Large intestine (tissue), 12 donors: ENCODE measurements at places on chromosomes 5 and 9.

- H3K27ac ChIP-seq = no peak overlapping the region
- H3K36me3 ChIP-seq = no peaks in the 10 kb centered on the region
- H3K4me3 ChIP-seq = no peak overlapping the region
- no peak for DNase-seq
- H3K4me1 ChIP-seq = peaks cover 10% of the 10 kb centered on the region
- H3K27me3 ChIP-seq = no peaks in the 10 kb centered on the region
Measured at GRCh38 chr9:19410594-19410993, 1.8 kb downstream of the ACER2 start.

DNA sequence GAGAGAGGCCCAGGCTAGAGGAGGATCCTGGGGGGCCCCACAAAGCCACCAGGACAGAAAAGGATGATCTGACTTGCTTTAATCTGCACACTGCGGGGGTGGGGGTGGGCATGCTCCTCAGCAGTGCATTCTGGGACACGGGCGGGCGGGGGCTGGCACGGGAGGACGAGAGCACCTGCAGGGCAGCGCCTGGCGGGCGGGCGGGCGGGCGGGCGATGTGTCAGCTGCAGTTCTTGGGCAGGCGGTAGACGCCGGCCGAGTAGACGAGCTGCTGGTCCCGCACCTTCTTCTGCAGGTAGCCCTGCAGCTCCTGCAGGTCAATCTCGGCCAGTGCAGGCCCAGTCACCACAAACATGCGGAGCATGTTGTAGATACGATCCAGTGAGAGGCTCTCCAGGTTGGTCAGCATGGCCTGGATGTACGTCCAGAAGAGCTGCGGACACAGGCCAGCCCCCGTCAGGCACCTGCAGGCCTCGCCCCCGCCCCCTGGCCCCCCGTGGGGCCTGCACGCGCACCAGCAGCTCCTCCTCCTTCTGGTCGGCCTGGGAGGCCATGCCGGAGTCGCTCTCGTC lies 3.0 kb upstream of the TMEM210 start:
- H3K27ac ChIP-seq = no peak overlapping the region
- peaks cover 7% of the 10 kb centered on the region for H3K4me1 ChIP-seq
- H3K36me3 ChIP-seq = peaks cover 19% of the 10 kb centered on the region
- peaks cover 46% of the 10 kb centered on the region for H3K27me3 ChIP-seq
- H3K4me3 ChIP-seq = no peak overlapping the region
- no peak for DNase-seq

- no peaks in the 10 kb centered on the region for H3K36me3 ChIP-seq
- H3K4me1 ChIP-seq = peaks cover 63% of the 10 kb centered on the region
- H3K27me3 ChIP-seq = no peaks in the 10 kb centered on the region
- H3K4me3 ChIP-seq = no peak overlapping the region
Measured at GRCh38 chr5:149939546-149939945, 5.0 kb downstream of the PDE6A start.

- no peak overlapping the region for H3K27ac ChIP-seq
- DNase-seq = no peak
- peak overlapping the region; percentile 41 for H3K4me3 ChIP-seq
- peaks cover 10% of the 10 kb centered on the region for H3K4me1 ChIP-seq
Measured at GRCh38 chr5:123089914-123090660, 1.0 kb downstream of the PRDM6 start.

GRCh38 chr9:121281614-121282276 lies 13.8 kb downstream of the GSN start:
- peak; percentile 97 for DNase-seq
- H3K27me3 ChIP-seq = no peaks in the 10 kb centered on the region
- peaks cover 2% of the 10 kb centered on the region for H3K36me3 ChIP-seq
- H3K27ac ChIP-seq = peak overlapping the region; percentile 81

GRCh38 chr5:178467205-178467567 lies 123.0 kb downstream of the COL23A1 start:
- no peaks in the 10 kb centered on the region for H3K27me3 ChIP-seq
- H3K4me1 ChIP-seq = peaks cover 5% of the 10 kb centered on the region
- no peak for DNase-seq
- no peaks in the 10 kb centered on the region for H3K36me3 ChIP-seq

DNA sequence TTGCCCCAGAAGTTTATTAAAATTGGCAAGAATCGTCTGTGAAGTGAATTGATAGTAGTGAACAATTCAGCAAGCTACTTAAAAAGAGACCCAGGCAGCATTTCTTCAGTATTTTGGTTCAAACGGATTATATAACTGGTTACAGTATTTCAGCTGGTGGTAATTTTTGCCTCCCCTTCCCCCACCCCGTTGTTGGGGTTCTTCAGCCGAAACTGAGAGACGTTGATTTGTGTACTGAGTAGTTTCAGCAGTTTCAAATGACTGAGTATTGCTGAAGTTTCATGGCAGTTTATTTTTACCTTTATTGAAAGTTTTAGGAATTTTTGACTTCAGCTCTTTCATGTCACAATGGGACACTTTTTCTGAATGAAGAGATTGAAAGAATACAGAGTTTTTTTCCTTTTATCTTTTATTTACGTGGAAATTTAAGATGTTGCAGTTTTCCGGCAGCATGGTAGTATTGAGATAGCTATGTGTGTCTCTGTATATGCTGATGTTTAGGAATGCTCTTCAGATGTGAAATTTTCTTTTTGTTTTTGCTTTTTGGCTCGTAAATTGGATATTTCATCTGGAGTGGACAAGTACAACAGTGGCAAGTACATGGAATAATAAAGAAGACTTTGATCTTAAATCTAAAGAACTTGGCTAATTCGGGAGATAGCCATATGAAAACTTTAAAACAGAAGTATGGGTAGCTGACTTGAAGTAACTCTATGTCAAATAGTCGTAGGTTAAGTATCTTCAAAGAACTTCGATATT lies 1.9 kb downstream of the GPBP1 start:
- H3K27ac ChIP-seq = peak overlapping the region; percentile 98
- H3K4me3 ChIP-seq = peak overlapping the region; percentile 88
- no peaks in the 10 kb centered on the region for H3K27me3 ChIP-seq
- H3K4me1 ChIP-seq = peaks cover 8% of the 10 kb centered on the region

- peak; percentile 65 for DNase-seq
- H3K4me1 ChIP-seq = peaks cover 6% of the 10 kb centered on the region
- H3K27ac ChIP-seq = no peak overlapping the region
- H3K27me3 ChIP-seq = no peaks in the 10 kb centered on the region
- H3K36me3 ChIP-seq = no peaks in the 10 kb centered on the region
Measured at GRCh38 chr5:107387526-107388140, 283.1 kb downstream of the EFNA5 start.

GRCh38 chr9:116589392-116590354 lies 97.4 kb upstream of the TRIM32 start:
- no peak overlapping the region for H3K27ac ChIP-seq
- H3K36me3 ChIP-seq = no peaks in the 10 kb centered on the region
- H3K27me3 ChIP-seq = no peaks in the 10 kb centered on the region
- no peak overlapping the region for H3K4me3 ChIP-seq
- no peak for DNase-seq

DNA sequence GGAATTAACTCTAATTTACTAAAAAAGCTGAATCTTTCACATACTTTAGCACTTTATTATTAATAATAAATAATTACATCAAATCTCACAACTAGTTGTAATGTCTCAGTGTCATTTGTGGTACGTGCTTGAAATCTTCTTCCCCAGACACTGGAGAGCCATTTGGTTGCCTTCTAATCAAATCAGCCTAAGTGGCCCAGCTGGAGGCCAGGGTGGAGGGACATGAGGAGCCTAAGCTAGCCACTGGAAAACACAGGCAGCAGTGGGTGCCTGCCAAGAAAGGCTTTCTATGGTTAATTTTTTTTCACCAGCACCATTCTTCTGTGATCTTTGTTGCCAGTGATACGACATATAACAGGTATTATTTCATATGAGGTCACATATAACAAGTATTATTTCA lies 117.0 kb downstream of the ERCC6L2 start:
- no peak for DNase-seq
- no peaks in the 10 kb centered on the region for H3K27me3 ChIP-seq
- H3K4me3 ChIP-seq = no peak overlapping the region
- H3K36me3 ChIP-seq = peaks cover 9% of the 10 kb centered on the region
- H3K27ac ChIP-seq = no peak overlapping the region

DNA sequence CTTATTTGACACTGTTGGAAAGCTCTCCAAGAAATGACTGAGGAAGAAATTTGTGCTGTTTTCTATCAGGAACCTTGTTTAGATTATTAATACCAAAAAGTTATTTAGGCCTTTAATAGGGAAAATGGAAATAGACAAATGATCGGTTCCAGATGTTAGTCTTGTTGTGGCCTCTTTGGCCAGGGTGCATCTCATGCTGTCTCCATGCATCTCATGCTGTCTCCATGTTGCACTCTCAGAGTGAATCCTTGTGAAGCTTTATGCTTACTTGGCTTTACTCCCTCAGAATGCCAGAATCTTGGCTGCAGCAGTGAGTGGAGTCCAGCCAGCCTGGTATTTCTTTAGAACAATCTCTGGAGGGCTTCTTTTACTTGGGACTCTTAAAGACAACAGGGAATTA lies 185.5 kb downstream of the ARHGAP26 start:
- no peaks in the 10 kb centered on the region for H3K36me3 ChIP-seq

DNA sequence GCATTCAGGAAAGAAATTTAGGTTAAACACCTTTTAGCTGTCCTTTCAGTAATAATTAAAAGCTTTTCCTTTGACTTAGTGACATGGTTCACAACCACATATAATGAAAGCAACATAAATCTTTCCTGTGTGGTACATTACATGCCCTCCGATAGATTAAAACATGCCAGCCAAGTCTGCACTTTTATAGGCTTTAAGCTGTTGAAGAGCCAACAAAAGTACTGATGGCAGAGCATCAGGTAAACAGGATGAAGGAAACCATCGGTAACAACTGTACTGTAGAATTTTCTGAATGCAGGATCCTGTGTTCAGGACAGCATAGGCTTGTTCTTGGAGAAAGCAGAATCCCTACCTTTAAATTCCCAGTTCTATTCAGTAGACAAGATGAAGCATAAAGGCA lies 226.6 kb downstream of the MLLT3 start:
- no peak overlapping the region for H3K27ac ChIP-seq
- H3K36me3 ChIP-seq = no peaks in the 10 kb centered on the region
- H3K27me3 ChIP-seq = no peaks in the 10 kb centered on the region
- no peak for DNase-seq
- H3K4me1 ChIP-seq = no peaks in the 10 kb centered on the region
- no peak overlapping the region for H3K4me3 ChIP-seq
